Activated naive CD8-positive, alpha-beta T cell treated with anti-CD3 and anti-CD28 coated beads, Interleukin-2, amount 50 U/mL, for 16 hours (primary cell): ENCODE measurements at places on chromosomes 4 and X.

DNA sequence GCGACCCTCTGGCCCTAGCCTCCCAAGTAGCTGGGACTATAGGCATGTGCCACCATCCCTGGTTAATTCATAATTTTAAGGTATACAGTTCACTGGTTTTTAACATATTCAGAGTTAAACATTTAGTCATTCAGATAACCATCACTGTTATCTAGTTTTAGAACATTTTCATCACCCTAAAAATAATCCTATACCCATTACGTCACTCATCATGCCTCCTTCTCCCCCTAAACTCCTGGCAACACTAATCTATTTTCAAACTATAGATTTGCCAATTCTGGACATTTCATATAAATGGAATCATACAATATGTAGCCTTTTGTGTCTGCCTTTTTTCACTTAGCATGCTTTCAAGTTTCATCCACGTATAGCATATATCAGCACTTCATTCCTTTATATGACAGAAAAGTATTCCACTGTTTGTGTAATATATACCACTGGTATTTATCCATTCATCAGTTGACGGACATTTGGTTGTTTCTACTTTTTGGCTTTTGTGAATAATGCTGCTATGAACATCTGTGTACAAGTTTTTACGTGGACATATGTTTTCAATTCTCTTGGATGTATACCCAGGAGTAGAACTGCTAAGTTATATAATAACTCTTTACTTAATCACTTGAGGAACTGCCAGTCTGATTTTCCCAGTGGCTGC lies 32.0 kb upstream of the RPS3A start:
- DNase-seq: no peak

DNA sequence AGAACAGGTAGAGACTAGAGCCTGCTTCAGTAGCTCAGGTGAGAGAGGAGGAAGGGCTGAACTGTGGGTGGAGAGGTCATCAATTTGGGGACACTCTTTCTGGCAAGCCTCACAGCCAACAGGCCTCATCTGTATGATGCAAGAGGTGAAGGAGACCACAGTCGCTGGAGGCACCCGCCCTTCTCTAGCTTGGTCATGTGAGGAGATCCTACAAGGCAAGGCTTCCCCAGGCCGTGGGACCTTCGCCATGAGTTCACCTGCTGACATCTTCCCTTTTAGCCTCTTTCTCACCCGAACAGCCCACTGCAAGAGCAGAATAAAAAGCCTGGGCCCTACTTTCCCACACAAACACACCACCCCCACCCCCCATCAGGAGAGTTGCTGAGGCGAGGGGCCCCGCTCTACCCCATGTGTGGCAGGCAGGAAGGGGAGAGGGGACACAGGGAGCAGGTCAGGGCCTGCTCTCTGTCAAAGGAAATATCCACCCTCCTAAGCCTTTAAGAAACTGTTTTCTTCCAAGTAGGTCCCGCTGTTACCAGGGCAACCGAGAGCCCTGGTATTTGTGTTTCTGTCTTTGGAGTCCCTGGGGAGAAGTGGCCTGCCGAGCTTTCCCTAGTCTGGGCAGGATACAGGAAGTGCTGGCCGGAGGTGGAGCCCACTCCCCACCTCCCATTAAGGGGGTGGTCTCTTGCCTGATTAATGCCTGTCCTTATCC lies 8.1 kb downstream of the RTL5 start:
- DNase-seq: no peak

DNA sequence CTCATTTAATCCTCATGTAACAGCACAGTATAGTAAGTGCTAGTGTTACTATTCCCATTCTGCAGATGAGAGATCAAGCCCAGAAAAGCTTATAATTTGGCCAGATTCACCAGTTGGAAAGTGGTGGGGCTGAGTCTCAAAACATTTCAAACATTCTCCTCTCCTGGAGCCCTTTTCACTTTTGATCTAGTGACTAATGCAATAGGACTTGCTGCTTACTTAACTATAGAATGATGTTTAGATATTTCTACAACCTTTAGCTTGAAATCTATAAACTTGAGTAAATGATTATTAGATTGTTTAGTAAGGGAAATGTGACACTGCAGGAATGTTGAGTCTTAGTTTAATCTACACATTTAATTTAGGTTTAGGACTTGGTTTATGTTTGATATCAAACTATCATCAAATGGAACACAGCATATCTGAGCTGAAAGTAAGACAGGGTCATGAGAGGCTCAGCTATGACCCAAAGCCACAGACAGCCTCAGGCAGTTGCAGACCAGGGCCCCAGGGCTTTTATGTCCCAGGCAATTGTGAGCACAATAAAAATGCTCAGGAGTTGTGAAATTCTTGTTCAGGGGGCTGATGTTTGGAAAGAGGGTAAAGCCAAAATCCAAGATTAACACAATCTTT lies 199.5 kb upstream of the HS3ST1 start:
- no peak for DNase-seq

DNA sequence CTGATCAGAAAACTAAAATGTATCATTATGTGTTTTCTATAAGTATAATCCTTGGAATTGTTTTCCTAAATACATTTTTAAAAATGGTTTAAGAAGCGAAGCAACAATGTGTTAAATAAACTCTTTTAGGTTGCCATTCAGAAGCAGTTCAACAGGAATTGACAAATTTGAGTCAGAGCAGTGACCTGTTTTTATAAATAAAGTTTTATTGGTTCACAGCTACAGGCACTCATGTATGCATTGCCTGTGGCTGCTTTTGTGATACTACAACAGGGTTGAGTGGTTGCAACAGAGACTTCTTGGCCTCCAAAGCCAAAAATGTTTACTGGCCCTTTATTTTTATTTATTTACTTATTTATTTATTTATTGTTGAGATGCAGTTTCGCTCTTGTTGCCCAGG lies 99.5 kb downstream of the FRMPD4 start:
- DNase-seq: no peak

GRCh38 chr4:183806341-183806740 lies 98.8 kb upstream of the STOX2 start:
- no peak for DNase-seq

- no peak for DNase-seq
Observed at GRCh38 chrX:68826113-68826980, 2.5 kb upstream of the EFNB1 start.

- no peak for DNase-seq
Observed at GRCh38 chr4:74449571-74450297, 4.8 kb downstream of the AREG start.

DNA sequence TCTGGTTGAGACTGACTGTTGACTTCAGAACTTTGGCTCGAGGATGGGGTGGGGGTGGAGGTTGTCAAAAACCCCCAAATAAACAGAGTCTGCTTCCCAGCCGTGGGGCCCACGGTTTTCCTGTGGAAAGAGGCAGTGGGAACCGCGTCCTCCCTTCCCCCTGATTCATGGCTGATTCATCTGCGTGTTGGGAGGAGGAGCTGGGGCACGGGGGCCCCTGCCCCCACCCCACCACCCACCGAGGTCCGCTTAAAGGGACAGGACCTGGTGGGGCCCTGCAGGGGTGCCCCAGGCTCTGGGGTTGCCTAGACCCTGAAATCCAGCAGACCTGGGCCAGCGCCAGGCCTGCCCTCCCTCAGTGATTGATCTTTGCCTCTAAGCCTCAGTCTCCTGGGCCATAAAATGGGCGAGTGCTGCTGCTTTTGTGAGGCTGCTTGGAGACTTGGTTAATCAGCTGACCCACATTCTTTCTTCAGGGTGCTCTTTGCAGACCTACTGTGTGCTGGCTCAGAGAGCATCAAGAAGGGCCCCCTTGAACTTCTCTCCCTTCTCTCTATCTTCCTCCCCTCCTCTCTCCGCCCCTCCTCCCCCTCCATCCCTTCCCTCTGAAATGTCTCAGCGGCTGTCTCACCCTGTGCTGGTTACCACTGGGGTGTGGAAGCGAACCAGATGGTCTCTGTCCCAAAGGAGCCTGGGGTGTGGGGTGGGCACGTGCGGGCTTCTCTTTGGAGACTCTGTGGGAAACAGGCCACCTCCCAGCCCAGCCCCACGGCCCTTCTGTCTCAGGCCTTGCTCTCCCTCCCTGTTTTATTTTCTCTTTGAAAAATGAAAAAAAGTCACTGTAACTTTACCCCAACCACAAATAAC lies 9.1 kb downstream of the HTRA3 start:
- DNase-seq: no peak

DNA sequence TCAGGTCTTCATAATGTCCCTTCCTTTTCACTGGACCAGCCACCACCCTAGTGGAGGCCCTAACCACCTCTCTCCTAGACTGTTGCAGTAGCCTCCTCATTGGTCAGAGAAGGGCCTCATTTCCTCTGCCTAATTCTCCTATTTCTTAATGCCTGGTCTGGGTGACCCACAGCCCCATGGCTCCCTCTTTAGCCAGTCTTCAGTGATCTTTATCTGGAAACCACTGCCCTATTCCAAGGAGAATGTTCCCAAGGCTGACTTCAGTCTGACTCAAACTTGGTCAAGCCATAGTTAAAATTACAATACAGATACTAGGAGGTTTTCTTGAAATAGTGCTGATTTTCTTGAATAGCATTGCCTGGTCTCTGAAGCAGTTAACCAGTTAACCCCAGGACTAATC lies 53.6 kb upstream of the PRPS1 start:
- DNase-seq: no peak

- no peak for DNase-seq
Observed at GRCh38 chrX:109954333-109954732, 48.6 kb upstream of the TMEM164 start.

DNA sequence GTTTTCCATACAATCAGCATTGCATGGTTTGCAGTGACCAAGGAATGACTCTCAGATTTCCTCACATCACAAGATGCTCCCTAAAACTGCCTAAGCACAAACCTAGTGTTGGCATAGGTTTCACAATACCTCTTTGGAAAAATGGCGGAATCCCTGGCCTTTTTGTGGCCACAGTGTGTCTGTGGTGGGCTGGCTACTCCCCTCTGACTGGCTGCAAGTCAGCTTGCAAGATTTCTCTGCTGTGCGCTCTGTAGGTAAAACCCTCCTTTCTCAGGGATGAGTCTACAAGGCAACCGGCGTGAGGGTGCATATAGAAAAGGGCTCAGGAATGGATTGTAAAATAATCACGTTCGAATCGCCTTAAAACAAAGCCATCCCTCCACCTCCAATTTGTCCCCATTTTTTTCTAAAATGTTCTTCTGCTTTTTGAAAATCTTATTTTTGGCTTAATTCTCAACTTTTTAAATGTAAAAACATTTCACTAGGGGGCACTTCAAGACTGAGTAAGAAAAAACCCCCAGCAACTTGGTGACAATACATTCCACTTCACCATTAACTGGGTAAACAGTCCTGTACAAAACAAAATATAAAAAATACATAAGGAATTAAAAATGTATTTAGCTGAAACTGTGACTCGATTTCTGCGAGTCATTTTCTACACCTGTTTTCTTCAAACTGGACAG lies 235.6 kb downstream of the STIM2 start:
- no peak for DNase-seq

DNA sequence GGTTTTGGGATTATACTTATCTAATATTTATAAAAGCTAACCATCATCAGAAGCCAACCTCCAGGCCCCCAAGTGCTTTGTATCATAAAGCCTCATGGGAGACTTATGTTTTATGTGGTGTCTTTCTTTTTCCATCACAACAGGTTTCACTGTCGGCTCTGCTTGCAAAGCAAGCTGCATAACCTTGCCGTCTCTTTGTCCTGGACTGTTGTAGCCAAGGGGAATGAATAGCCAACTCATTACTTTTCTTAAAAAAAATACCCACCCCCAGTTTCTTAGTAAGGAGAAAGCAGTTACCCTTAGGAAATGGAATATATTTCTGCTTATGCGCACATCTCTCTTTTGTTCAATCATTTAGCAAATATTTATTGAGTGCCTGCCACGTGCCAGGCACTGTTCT lies 40.7 kb downstream of the FAM184B start:
- DNase-seq: no peak

GRCh38 chrX:47501226-47502074 lies 18.4 kb upstream of the ZNF41 start:
- no peak for DNase-seq

DNA sequence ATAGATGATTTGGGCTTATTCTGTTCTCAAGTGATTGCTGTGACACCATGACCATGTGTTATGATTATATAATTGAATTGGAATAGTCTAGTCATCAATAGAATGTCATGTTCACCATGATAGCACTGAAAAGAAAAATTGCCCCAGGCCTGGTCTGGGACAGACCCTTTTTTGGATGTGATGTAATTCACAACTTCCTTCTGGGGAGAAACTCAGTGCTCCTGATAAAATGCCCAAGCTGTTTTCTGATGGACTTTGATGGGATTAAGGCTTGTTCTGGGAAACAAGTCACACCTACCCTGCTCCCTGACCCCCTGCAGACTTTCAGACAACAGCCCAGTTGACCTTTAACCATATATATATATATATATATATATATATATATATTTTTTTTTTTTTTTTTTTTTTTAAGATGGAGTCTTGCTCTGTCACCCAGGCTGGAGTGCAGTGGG lies 65.3 kb downstream of the RHOH start:
- DNase-seq: no peak

DNA sequence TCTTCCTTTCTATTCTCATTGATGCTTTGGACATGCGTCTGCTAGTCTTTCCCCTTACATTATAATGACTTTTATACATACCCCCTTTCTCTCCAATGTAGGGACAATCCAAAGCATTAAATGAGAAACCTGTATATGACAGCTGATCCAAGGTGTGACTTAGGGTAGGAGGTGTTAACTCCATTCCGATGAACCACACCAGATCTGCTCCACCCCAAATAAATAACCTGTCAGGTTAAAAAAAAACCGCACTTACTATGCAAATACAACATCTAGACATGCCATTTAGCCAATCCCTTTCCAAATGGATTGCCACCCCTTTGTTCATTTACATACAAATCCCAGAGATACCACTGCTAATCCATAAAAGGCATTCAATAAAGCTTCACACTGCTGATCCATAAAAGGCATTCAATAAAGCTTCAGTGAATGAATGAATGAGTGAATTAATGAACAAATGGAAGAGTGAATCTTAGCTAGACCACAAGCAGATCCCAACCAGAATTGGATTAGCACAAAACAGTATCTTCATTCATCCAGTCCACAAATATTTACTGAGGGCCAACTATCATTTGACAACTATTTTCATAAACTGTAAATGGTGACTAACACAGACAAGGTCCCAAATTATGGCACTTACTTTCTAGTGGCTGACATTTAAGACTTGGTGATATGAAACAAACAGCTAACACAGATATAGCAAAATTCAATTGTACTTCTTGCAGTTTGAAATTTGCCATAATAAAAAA lies 158.9 kb upstream of the MAP3K15 start:
- no peak for DNase-seq

- DNase-seq: no peak
Observed at GRCh38 chr4:125464146-125464545, 149.4 kb downstream of the FAT4 start.

GRCh38 chr4:128827296-128827695 lies 17.8 kb downstream of the JADE1 start:
- DNase-seq: no peak

GRCh38 chr4:1771555-1772305 lies 21.4 kb upstream of the FGFR3 start:
- DNase-seq: no peak

GRCh38 chr4:76872556-76872955 lies 25.4 kb downstream of the SOWAHB start:
- no peak for DNase-seq

GRCh38 chrX:13387666-13388494 lies 68.0 kb upstream of the ATXN3L start:
- DNase-seq: no peak
